ENCODE measurements at places on chromosomes 16 and 17.
A peak's percentile ranks its signal among the peaks of the same experiment; 100 is the strongest.

- DNase-seq = no peak
These were observed 14.9 kb downstream of the IGFBP4 start for GRCh38 chr17:40457964-40458791.

GRCh38 chr17:58088624-58089023, 5.4 kb downstream of the DYNLL2 start:
- no peak for DNase-seq

DNA sequence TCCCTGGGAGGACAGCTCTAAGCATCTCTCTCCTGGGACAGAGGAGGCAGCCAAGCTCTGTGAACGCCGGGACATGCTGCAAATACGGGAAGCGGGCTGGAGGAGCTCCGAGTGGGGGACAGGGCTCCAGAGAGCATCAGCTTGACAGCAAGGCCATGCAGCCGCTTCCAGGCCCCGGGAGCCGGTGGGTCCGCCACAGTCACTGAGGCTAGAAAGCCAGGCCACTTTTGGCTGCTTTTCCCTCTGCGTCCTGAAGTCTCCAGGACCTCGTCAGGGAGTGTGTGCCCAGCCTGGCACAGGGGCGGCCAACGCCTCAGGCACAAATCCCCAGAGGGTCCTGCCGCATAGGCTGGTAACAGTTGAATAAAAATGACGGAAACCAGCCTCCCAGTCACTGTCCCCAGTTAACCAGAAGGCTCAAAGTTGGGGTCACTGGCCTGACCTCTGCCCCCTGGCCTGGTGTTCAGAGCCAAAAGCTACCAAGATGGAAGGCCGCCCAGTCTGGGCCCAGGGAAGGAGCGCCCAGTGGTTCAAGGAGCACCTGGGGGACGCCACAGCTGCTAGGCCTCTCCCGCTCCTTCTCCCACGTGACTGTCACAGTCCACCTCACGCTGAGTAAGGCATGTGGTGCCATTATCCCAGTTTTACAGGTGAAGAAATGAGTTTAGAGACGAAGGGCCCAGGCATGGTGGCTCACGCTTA, 3.2 kb upstream of the TRIM65 start:
- no peak for DNase-seq

GRCh38 chr17:76753061-76753961, 15.4 kb downstream of the MFSD11 start:
- DNase-seq = no peak

- peak; percentile 43 for DNase-seq
These were observed at the start of gene LRRC37B for GRCh38 chr17:32006957-32007462. Gene LRRC37B (plus strand): TSS chr17:32007383. CDS start chr17:32021393, 14,010 bp downstream.

GRCh38 chr17:79046197-79046915, 22.4 kb downstream of the C1QTNF1 start:
- DNase-seq = no peak

- DNase-seq = no peak
These were observed 211.0 kb upstream of the GSE1 start for GRCh38 chr16:85401917-85402766.

DNA sequence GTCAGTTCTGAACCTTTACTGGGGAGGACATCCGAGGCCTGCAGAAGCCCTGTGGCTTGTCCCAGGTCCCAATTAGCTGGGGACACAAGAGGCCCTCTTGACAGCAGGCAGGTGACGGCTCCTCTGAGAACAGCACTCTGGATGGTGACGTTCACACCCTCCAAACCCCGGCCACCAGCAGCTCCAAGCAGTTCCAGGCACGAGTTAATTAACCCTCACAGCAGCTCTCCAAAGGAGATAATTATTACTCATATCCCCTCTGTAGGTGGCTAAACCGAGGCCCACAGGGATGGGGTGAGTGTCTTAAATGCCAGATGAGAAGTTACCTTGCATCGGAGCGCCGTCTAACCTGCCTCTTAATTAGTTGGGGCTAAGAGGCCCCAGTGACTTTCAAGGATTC, 168.9 kb upstream of the CIBAR2 start:
- DNase-seq = no peak

GRCh38 chr17:42608305-42609181, 631 bp downstream of the RETREG3 start:
- DNase-seq = no peak

GRCh38 chr17:71458322-71458721, 662.5 kb upstream of the SOX9 start:
- no peak for DNase-seq

GRCh38 chr17:75115555-75115954, 5.8 kb downstream of the ARMC7 start:
- DNase-seq = no peak

DNA sequence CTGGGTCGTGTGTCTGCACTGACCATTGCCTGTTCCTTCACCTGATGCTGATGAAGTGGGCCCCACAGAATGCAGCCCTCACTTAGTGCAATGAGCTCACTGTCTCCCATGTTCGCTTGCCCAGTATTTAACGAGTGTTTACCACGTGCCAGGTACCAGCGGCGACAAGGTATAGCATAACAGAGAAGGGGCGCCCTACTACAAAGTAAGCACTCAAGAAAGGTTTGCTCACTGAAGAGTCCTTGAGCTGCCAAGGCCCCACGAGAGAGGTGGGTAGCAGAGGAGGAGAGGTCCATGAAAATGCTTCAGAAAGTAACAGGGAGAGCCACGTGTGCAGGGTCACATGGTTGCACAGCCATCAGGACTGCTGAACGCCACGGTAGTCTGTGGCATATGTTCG, 230.0 kb downstream of the NTN1 start:
- no peak for DNase-seq

DNA sequence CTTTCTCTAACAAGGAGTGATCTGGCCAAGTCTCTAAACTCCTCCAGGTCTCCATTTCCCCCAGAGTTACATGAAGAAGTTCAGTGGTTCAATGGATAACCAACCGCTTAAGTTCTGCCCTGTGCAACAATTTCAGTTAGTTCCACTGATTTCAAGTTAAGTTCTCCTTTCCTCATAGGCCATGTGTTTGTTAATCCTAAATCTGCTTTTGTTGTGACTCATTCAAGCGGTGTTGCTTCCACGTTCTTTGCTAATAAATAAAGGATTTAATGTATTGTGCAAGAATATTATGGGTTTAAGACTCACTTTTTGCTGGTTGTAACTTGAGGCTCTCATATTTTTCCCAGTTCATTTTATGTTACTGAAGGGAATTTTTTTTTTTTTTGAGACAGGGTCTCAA, 36.3 kb downstream of the GNA13 start:
- DNase-seq = no peak

DNA sequence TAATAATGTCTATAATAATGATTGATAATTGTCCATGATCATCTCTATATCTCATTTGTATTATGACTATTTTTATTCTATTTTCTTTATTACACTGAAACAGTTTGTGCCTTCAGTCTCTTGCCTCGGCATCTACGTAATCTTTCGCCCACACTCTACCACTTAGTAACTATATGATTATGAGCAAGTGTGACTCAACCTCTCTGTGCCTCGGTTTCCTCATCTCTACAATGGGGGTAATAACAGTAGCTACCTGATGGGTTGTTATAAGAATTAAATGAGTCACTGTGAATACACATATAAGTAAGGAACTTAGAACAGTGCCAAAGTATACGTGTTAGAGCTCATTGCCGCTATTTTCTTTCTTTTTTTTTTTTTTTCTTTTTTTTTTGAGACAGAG, 3.7 kb upstream of the SLC16A11 start:
- no peak for DNase-seq

- DNase-seq = no peak
These were observed 55.8 kb upstream of the ADCY9 start for GRCh38 chr16:4172070-4172469.

GRCh38 chr16:64375391-64375980, 746.4 kb downstream of the CDH11 start:
- DNase-seq = no peak

DNA sequence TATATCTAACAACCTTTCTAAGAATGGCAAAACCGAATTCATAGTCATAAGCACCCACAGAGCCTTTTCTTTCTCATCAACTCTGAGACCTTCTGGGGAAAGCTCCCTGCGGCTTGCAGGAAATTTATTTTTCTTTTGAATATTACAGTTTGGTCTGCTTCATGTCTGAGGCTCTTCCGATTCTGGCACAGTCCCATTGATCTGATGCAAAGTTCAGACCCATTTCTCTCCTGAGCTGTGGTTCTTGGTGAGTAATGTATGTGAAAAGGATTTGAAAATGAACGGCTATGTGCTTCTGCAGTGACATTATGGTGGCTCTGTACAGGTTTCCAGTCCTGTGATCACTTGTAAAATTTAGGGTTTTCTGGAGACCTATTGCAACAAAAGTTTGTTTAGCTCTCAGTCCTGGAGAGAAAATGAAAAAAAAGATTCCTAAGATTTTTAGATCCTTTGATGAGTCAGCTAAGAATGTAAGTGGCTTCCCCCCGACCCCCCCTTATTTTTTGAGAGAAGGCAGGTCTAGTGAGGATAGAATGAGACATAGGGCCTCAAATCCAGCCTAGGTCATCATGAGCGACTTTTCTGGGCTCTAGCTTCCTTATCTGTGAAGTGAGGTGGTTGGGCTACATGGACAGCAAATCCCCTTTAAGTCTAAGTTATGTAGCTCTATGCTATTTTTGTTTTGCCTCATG, 4.6 kb downstream of the GAN start:
- no peak for DNase-seq

DNA sequence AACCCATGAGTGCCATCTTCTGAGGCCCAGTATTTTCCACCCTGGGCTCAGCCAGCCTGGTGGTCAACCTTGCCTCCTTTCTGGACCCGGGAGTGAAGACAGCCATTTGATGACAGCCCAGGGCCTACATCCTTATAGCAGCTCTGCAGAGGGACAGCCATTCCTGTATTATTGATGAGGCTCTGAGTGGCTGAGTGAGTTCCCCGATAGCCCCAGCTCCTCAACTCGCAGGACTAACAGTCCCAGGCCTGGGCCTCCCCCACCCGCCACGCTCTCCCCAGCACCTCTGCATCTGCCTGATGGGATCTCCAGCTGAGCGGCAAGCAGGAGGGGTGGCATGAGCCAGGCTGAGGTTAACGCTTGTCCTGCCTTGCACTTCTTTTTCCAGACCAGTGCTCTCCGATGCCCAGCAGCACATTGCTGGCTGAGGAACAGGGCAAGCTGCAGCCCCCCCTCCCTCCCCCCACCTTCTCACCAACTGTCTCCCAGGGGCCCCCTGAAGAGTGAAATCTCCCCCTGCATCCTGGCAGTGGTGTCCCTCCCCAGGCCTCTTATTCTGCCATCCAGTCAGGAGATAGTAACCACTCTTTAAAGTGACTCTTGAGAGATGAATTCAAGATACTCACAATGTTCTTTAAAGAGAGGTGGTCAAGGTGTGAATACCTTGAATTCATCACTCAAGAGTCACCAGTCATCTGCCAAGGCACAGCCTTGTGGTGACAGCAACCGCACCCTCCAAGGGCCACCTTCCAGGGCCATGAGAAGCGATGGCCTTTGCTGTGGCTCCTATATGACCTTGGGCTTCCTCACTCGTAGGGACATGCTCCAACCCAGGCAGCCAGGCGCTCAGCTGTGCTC, 23.5 kb downstream of the CACNG5 start:
- DNase-seq = no peak

DNA sequence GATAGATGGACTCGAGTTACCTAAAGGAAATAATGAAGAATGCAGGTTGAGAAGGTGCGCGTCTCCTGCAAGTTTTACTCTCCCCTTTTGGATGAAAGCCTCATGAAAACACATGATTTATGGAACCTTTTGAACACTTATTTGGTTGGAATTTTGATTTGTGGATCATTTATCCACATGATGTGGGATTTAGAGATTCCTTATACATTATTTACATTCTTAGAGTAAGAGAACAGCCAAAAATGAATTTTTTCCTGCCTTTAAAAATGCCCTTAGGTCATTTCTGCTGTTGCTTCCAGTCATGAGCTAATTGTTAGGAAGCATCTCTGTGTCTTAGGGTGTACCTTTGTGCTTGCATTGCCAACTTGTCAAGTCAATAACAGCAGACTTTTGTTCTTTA, 99.9 kb downstream of the RPTOR start:
- no peak for DNase-seq

GRCh38 chr17:68418876-68419275, 38.4 kb downstream of the WIPI1 start:
- DNase-seq = no peak

- no peak for DNase-seq
These were observed 34.9 kb downstream of the NDEL1 start for GRCh38 chr17:8470447-8471047.

- DNase-seq = no peak
These were observed 158.1 kb upstream of the CIBAR2 start for GRCh38 chr16:85270374-85270773.

- no peak for DNase-seq
These were observed 3.6 kb downstream of the P2RX5 start for GRCh38 chr17:3692346-3692745.

DNA sequence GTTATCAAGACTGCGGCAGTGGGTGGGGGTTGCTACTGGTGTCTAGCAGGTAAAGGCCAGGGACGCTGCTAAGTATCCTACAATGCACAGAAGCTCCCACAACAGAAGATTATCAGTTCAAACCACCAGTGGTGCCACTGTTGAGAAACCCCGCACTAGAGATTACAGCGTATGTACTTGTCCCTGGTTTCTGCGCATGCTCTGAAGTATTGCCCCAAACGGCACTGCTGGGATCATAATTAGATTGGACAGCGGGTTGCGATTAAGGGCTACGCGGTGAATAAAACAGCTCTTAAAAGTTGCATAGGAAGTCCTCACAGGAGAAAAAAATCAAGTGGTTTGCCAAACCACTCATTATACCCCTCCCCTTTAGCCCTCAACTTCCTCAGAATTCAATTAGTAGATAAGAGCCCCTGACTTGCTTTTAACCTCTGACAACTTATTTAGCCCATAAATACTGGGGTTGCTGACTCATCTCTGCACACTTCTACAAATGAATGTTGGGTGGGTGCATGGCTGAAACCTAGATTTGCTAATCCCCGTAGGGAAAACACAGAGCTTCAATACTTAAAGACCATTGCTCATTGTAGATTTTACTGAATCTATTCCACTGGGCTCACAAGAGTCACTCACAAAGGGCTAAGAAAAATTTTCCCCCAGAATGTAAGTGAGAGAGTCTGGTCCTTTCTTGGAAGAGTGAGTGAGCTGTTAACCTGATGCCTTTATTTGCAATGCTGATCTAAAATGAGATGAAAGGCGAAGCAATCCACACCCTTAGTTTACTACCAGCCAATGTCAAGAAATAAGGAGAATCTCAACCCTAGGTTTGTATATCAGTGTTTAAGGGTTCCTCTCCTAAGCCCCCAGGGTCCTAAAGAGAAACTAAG, 91.8 kb downstream of the RGS9 start:
- DNase-seq = no peak
